ENCODE measurements at places on chromosomes 2 and 18. TPM values are rescaled to one million over a fixed set of nuclear protein-coding genes. Genes with fewer than 3 reads are reported as not detected.

Gene TOGARAM2
- not detected for total RNA-seq

Gene TMEM237
- total RNA-seq = 27.7 TPM

Gene HOXD12
- total RNA-seq = not detected

Gene TAF4B
- 6.8 TPM for total RNA-seq

Gene AQP12B
- not detected for total RNA-seq

Gene CNDP1
- not detected for total RNA-seq

Gene GPR45
- not detected for total RNA-seq

Gene FBXO15
- total RNA-seq = 0.78 TPM
